ENCODE measurements at places on chromosomes 6 and 20. TPM values are rescaled to one million over a fixed set of nuclear protein-coding genes. Genes with fewer than 3 reads are reported as not detected.

The MCHR2 gene
- not detected for total RNA-seq

The KDM1B gene
- total RNA-seq, result 7.2 TPM

The GDAP1L1 gene
- total RNA-seq, result 0.08 TPM

The RIN2 gene
- not detected for total RNA-seq

The CYP24A1 gene
- total RNA-seq, result not detected

The DUSP15 gene
- not detected for total RNA-seq

The PXT1 gene
- 0.29 TPM for total RNA-seq

The LTB gene
- 270 TPM for total RNA-seq

The RIPPLY2 gene
- total RNA-seq, result not detected

The RBPJL gene
- total RNA-seq, result not detected

The PRKN gene
- not detected for total RNA-seq
